ENCODE measurements at places on chromosomes 7 and 10.

GRCh38 chr10:74988832-74989561, 122.5 kb upstream of the SAMD8 start:
- DNase-seq = no peak

DNA sequence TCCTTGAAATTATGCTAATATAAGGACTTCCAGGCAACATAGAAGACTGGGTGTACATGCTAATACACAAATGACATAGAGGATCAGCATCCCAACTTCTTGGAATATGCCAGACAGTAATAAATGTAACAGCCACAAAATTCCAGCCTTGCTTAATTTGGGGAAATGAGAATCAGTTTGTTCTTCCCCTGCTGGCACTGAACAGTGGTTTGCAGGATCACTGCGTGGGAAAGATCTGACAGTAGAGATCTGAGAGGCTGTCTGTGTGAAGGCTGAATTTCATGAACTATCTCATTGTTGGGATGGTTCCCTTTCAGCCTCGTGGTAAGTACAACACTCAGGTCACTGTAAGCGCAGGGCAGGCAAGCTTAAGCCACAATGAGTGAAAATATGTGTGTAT, 1078.0 kb downstream of the LRMDA start:
- DNase-seq = no peak

- DNase-seq = no peak
These were observed 5.5 kb downstream of the HOXA4 start for GRCh38 chr7:27124902-27125689.

- DNase-seq = peak; percentile 11
These were observed 235.1 kb downstream of the SEMA3E start for GRCh38 chr7:83413831-83414230.

DNA sequence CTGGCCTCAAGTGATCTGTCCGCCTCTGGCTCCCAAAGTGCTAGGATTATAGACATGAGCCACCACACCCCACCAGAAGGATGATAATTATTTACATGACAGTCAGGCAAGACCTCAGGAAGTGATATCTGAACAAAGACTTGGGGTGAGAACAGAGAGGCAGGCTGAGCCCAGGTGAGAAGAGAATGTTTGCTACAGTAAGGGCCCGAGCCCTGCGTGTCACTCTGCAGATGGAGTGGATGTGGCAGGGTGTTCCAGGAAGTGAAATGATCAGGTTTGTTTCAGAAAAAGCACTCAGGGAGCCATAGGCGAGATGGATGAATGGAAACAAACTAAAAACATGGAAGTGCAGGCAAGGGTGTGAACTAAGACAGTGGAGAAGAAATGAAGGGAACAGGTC, 22.2 kb downstream of the SFMBT2 start:
- no peak for DNase-seq

GRCh38 chr10:102775935-102776669, 32.4 kb downstream of the WBP1L start:
- DNase-seq = peak; percentile 61

DNA sequence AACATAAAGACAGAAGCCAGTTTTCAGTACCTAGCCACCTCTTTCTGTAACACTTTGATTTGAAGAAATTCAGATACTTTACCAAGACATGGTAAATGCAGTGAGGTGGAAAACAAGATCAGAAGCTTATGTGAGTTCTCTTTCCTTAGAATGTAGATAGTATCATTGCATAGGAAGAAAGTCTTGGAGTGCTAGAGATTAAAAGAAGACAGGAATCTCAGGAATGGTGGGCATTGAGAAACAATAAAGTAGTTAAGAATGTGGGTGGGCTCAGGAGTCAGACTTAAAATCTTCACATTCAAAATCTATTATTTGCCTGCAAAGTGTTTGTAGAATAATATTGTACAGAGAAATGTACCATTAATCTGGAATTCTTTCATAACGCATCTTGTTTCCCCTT, 58.9 kb downstream of the POLL start:
- DNase-seq = no peak

DNA sequence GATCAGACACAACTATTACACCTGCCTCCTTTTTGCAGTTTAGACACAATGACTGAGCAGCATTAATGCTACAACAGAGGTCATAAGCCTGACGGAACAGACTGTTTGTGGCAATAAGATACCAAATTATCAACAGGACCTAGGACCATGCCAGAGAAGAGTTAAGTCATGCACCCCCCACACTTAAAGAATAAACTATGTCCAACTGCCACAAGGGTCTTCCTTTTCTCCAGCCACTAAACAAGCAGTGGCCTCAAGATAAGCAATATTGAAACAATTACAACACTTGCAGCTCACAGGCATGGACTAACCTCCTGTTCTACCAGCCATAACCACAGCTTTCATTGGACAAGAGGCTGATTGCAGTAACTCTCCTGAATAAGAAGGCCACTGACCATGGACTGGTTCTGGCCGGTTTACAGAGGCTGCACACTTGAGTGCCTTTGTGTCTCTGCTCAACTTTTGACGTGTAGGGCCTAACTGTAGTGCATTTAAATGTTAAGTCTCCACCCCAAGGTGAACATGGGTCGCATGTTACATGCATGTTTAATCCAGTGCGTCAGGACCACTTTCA, 104.4 kb downstream of the STRA8 start:
- no peak for DNase-seq

DNA sequence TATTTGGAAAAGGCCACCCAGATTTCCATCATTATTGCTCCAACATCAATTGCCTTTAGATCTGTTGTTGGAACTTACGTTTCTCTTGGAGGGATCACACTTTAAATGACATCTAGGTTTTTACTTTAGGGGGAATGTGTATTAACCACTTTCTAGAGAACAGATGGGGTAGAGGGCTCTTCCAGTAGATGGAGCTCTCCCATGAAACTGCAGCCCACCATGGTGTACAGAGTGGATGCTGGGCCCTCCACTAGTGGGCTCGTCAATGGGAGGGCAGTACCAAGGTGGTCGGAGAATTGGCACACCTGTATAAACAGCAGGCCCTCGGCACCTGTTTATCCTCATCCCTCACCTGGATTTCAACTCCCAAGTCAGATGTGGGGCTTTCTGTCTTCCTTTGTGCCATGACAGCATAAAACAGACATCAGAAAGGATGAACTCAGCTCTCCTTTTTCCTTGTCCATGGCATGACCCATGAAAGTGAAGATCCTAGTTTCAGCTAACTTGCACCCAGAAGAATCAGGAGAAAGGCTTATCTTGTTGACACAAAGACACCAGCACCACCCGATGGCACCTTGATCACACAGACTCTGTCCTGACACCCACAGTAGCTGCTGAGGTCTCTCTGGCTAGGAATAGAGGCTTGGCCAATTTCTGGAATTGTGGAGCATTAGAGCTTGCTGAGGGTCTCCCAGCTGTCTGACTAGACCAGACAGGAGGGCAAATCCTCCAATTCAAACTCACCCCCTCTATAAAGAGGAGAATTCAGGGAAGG, 150.5 kb downstream of the CYP26A1 start:
- no peak for DNase-seq

DNA sequence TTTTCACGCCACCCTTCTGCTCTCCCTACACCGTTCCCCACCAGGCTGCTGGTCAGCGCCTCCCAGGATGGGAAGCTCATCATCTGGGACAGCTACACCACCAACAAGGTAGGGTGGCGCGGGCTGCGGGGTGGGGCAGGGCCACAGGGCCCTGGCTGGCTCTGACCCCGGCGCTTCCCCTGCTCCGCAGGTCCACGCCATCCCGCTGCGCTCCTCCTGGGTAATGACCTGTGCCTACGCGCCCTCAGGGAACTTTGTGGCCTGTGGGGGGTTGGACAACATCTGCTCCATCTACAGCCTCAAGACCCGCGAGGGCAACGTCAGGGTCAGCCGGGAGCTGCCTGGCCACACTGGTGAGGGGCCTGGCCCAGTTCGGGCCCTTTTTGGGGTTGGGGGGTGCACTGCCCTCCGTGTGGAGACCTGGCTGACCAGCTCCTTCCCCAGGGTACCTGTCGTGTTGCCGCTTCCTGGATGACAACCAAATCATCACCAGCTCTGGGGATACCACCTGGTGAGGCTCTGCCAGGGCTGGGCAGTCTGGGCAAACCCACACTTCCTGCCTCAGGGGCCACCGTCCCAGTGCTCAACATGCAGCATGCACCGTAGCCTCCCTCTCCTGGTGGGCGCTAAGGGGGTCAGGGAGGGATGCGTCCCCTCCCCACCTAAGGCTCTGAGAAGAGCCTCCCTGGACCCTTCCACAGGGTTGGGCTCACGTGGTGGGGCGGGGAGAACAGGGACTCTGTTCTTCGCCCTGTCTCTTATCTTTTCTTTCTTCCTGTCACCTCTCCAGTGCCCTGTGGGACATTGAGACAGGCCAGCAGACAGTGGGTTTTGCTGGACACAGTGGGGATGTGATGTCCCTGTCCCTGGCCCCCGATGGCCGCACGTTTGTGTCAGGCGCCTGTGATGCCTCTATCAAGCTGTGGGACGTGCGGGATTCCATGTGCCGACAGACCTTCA, 4.0 kb downstream of the GNB2 start:
- DNase-seq = no peak

- peak; percentile 17 for DNase-seq
These were observed 89.1 kb downstream of the MMRN2 start for GRCh38 chr10:86868353-86868752.

GRCh38 chr10:121683366-121683765, 85.1 kb upstream of the FGFR2 start:
- no peak for DNase-seq

DNA sequence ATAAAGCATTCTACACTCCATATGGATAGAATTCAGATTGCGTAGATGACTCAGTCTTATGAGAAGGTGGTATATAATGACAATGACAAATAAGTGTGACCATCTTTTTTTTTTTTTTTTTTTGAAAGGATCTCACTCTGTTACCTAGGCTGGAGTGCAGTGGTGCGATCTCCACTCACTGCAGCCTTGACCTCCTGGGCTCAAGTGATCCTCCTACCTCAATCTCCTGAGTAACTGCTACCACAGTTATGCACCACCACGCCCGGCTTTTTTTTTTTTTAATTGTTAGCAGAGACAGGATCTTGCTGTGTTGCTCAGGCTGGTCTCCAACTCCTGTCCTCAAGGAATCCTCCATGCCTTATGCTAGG, 43.2 kb upstream of the NRP1 start:
- DNase-seq = peak; percentile 32

- DNase-seq = peak; percentile 21
These were observed 452.2 kb upstream of the SORCS1 start for GRCh38 chr10:107616463-107617410.

- no peak for DNase-seq
These were observed 21.5 kb downstream of the ADARB2 start for GRCh38 chr10:1715821-1716220.

GRCh38 chr7:76509931-76510877, at the start of gene UPK3B:
TSS of gene UPK3B (plus strand) at chr7:76510552. CDS start at chr7:76510653, 101 bp downstream.
- no peak for DNase-seq

- peak; percentile 75 for DNase-seq
These were observed at the start of the genes ARMC10 and FBXL13 for GRCh38 chr7:103074519-103075336. TSS of gene ARMC10 (plus strand) at chr7:103075140. CDS start at chr7:103075273, 133 bp downstream. TSS of gene FBXL13 (minus strand) at chr7:103074796.

- no peak for DNase-seq
These were observed 88.4 kb downstream of the SH3PXD2A start for GRCh38 chr10:103766751-103767505.

DNA sequence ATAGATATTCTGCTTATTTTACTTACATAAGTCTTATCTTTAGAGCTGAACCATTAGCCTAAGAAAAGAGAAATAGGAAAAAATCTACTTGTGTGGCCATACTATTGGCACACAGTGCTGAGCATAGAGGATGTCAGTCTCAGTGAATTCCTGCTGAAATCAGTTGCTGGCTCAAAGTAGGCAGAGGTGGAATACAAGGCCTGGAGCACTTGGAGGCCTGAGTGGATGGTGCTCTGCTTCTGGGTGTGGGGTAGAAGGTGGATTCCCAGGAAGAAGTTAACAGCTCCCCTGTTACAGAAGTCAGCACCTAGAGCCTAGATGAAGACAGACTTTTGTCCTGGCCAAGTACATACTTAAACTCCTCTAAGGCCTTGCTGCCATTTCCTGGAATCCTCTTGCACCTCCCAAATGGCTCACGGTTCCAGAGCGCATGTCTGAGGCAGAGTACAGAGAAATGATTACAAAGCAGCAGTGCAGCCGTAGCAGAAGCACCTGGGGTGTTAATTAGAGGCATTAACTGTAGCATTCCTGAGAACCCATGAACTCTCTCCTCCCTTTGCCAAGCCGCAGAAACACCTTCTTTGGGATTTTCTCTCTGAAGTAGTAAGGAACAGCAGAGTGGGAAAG, 18.0 kb upstream of the XPNPEP1 start:
- no peak for DNase-seq

DNA sequence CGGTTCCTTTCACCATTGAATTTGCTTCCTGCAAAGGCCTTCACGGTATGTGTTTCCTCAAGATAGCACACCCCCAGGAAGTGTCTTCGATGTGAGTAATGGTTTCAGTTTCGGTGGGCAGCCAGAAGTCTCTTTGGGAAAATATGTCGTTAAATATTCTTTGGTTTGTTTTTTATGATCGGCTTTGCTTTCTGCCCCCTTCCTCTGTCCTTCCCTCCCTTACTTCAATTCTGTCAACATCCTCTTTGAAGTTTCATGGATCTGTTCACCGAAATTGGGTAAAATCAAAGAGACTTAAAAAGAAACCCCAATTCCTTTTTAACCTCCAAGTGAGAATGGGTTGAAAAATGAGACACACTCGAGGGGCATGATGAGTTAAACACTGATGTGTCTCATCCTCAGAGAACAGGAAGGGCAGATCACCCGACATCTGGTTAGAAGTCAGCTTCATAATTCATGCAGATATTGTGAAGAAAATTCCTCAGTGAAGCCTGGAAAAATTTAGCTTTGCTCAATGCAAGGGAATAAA, 170.8 kb upstream of the HABP2 start:
- peak; percentile 60 for DNase-seq

DNA sequence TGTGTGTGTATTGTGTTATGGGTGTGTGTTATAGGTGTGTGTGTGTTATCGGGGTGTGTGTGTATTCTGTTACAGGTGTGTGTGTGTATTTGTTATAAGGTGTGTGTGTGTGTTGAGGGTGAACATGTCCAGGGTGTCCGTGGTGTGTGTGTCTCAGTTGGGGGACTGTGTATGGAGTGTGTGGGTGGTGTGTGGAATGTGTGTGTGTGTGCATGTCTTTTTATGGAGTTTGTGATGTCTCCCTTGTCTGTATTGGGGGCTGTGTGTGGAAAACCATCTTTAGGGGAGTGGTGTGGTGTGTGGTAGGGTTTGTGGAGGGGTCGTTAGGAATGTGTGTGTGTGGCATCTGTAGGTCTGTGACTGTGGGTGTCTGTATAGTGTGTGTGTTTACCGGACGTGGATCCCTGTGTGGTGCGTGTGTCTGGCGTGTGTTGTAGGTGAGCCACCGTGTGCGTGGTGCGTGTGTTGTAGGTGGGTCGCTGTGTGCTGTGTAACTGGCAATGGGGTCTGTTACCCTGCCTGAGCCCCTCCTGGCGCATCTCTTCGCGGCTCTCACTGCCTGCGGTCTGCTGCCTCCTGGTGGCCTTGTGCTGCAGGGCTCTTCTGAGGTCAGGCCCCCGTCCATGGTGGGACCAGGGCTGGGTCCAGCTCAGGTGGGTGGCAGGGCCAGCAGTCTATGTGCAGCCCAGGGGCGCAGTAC, 61.7 kb downstream of the PALD1 start:
- no peak for DNase-seq
